ENCODE measurements at places on chromosomes 4 and X.

- no peak for DNase-seq
- no peak overlapping the region for H3K4me3 ChIP-seq
- H3K4me1 ChIP-seq: no peaks in the 10 kb centered on the region
- no peak overlapping the region for H3K27ac ChIP-seq
- no peaks in the 10 kb centered on the region for H3K27me3 ChIP-seq
These were observed 144.8 kb upstream of the GALNTL6 start for GRCh38 chr4:171668403-171668802.

DNA sequence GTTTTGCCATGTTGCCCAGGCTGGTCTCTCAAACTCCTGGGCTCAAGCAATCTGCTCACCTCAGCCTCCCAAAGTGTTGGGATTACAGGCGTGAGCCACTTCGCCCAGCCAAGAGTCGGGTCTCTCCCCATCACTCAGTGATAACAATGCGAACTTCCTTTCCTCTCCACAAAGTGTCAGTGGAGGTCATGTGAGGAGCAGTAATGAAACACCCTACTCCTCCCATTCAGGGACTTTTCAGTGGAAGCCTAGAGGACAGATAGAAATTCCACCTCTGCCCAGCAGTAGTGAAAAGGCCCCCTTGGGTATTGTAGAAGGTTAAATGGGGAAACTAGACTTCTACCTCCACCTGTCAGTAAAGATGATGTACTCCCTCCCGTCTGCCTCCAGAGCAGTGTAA lies 141.9 kb upstream of the STK26 start:
- DNase-seq: no peak
- H3K36me3 ChIP-seq: peaks cover 3% of the 10 kb centered on the region
- H3K27me3 ChIP-seq: no peaks in the 10 kb centered on the region
- H3K4me1 ChIP-seq: no peaks in the 10 kb centered on the region
- no peak overlapping the region for H3K4me3 ChIP-seq

GRCh38 chrX:38970074-38970473 lies 168.8 kb downstream of the MID1IP1 start:
- no peak for DNase-seq
- H3K4me3 ChIP-seq: no peak overlapping the region
- H3K27me3 ChIP-seq: no peaks in the 10 kb centered on the region
- H3K36me3 ChIP-seq: no peaks in the 10 kb centered on the region

- DNase-seq: no peak
- peak overlapping the region; percentile 37 for H3K27ac ChIP-seq
- H3K36me3 ChIP-seq: peaks cover 17% of the 10 kb centered on the region
- no peaks in the 10 kb centered on the region for H3K27me3 ChIP-seq
- H3K4me3 ChIP-seq: no peak overlapping the region
- peaks cover 13% of the 10 kb centered on the region for H3K4me1 ChIP-seq
These were observed 41.6 kb upstream of the UGDH start for GRCh38 chr4:39568805-39569204.

- no peak overlapping the region for H3K4me3 ChIP-seq
- H3K4me1 ChIP-seq: no peaks in the 10 kb centered on the region
- no peak for DNase-seq
- H3K27me3 ChIP-seq: no peaks in the 10 kb centered on the region
- no peak overlapping the region for H3K27ac ChIP-seq
These were observed 425.4 kb downstream of the SLITRK2 start for GRCh38 chrX:146243041-146243440.

DNA sequence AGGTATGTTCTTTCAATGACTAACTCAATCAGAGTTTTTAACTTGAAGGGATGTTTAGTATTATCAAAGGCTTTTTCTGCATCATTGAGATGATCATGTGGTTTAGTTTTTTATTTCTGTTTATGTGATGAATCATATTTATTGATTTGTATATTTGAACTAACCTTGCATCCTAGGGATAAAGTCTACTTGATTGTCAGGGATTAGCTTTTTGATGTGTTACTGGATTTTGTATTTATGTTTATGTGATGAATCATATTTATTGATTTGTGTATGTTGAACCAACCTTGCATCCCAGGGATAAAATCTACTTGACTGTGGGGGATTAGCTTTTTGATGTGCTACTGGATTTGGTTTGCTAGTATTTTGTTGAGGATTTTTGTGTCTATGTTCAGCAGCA lies 615.4 kb upstream of the GRID2 start:
- no peak for DNase-seq
- H3K36me3 ChIP-seq: no peaks in the 10 kb centered on the region
- H3K27me3 ChIP-seq: no peaks in the 10 kb centered on the region
- no peak overlapping the region for H3K27ac ChIP-seq
- H3K4me3 ChIP-seq: no peak overlapping the region

DNA sequence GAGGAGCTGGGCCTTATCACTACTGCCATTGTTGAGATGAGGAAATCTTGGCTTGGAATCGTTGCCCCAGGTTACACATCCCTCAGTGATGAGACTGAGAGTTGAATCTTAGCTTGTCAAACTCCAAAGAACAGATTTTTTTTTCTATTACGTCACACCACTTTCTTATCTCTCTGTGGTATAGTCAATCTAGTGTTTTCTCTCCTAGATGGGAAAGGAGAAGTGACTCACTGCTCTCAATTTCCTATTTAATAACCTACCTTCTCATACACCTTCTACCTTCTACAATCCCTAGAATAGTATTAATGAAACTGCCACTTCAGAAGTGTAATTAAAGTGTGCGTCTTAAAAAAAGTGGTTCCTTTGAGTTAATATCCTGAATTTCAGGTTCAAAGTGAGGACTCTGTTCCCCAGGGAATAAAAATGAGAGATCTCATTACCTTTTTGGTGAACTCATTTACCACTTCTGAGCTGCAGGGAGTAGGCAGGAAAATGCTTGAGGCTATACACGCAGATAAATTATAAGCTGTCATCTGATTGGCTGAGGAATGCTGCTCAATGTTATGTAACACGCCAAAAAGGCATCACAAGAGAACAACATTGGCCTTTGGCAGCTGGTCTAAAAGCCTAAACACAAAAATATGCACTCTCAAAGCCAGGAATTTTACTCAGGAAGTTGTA lies 59.3 kb downstream of the MAD2L1 start:
- no peaks in the 10 kb centered on the region for H3K36me3 ChIP-seq
- DNase-seq: no peak
- no peak overlapping the region for H3K4me3 ChIP-seq
- H3K27ac ChIP-seq: peak overlapping the region; percentile 72

GRCh38 chrX:24465532-24465865 lies 413 bp downstream of the PDK3 start:
- peaks cover 45% of the 10 kb centered on the region for H3K4me1 ChIP-seq
- H3K27me3 ChIP-seq: no peaks in the 10 kb centered on the region
- H3K27ac ChIP-seq: no peak overlapping the region
- H3K36me3 ChIP-seq: no peaks in the 10 kb centered on the region

DNA sequence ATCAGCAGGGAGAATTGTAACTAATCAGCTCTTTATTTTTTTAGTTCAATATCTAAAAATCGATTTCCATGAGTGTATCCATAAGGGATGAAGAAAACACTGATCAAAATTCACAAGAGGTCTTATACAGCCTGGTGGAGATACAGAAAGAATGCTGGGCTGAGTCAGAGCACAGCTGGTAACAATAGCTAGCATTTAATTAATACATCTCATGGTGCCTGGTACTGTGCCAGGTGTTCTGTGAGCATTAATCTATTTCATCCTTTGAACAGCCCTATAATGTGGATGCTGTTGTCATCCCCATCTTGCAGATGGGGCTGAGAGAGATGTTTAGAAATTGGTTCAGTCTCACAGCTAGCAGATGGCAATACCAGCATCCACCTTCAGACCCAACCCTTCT lies 250.9 kb upstream of the RPS6KA3 start:
- H3K4me1 ChIP-seq: peaks cover 21% of the 10 kb centered on the region
- no peaks in the 10 kb centered on the region for H3K36me3 ChIP-seq

All from mesothelial cell of epicardium (in vitro differentiated cells).